ENCODE measurements at places on chromosomes 7 and 10. TPM values are rescaled to one million over a fixed set of nuclear protein-coding genes. Genes with fewer than 3 reads are reported as not detected.

Gene ODAD2
- total RNA-seq: 0.26 TPM

Gene OPALIN
- total RNA-seq: not detected

Gene FFAR4
- total RNA-seq: not detected

Gene SPDYE9
- total RNA-seq: not detected

Gene CACNB2
- 0.20 TPM for total RNA-seq

Gene PIK3CG
- total RNA-seq: 0.03 TPM

Gene SHTN1
- 0.85 TPM for total RNA-seq

Gene IQUB
- 0.85 TPM for total RNA-seq

Gene MARVELD1
- 47.6 TPM for total RNA-seq

Gene EBF3
- 1.6 TPM for total RNA-seq

Gene POLR3A
- 18.2 TPM for total RNA-seq

Gene LRRN3
- total RNA-seq: 7.4 TPM

Gene GPC2
- 1.0 TPM for total RNA-seq

Gene KIAA1217
- total RNA-seq: 2.7 TPM

Gene SDK1
- 0.78 TPM for total RNA-seq

Gene CALML5
- not detected for total RNA-seq

Gene MINDY4
- total RNA-seq: 5.7 TPM

Gene ZP3
- 3.0 TPM for total RNA-seq

Gene SBDS
- total RNA-seq: 89.3 TPM

Gene IKZF1
- not detected for total RNA-seq

Gene SPDYE8
- not detected for total RNA-seq

Gene ATG9B
- total RNA-seq: 1.2 TPM

Gene MORN4
- 6.9 TPM for total RNA-seq

Gene VPS37D
- total RNA-seq: 5.7 TPM

Gene APBB1IP
- 0.26 TPM for total RNA-seq

Gene TOMM7
- 212 TPM for total RNA-seq

Gene CTAGE8
- not detected for total RNA-seq

Gene FAM25C
- total RNA-seq: not detected

Gene DNAJC12
- total RNA-seq: 4.8 TPM

Gene HABP2
- total RNA-seq: not detected

Gene HOGA1
- 1.4 TPM for total RNA-seq

Gene H2BK1
- total RNA-seq: not detected

Gene CALML3
- total RNA-seq: not detected

Gene FANK1
- total RNA-seq: 12.4 TPM

Gene SFTPD
- 0.13 TPM for total RNA-seq

Gene HYAL4
- not detected for total RNA-seq

Gene GSDME
- 39.7 TPM for total RNA-seq

Gene MYL10
- total RNA-seq: not detected

Gene PAPOLB
- 0.07 TPM for total RNA-seq

Gene RTKN2
- total RNA-seq: 3.3 TPM

Gene RAB19
- total RNA-seq: not detected

Gene LRIT1
- not detected for total RNA-seq

Gene FKBP9
- total RNA-seq: 312 TPM

Gene UPK3BL2
- 3.5 TPM for total RNA-seq

Gene ATOH7
- total RNA-seq: not detected

Gene POP7
- 29.9 TPM for total RNA-seq

Gene GDF2
- not detected for total RNA-seq

Gene MBLAC1
- 2.3 TPM for total RNA-seq

Gene SLC16A9
- total RNA-seq: 2.5 TPM

Gene FAM107B
- total RNA-seq: 43.5 TPM

Gene RPP30
- 30.6 TPM for total RNA-seq

Gene MPP7
- total RNA-seq: 0.92 TPM

Gene VAX1
- total RNA-seq: not detected

Gene EVX1
- total RNA-seq: not detected

Gene SLC18A3
- total RNA-seq: not detected

Gene HTR7
- 21.2 TPM for total RNA-seq

Gene PLCE1
- 2.5 TPM for total RNA-seq

Gene ADCY1
- 0.26 TPM for total RNA-seq

Gene AKR1C1
- 79.3 TPM for total RNA-seq

Gene ZC3HAV1L
- total RNA-seq: 23.7 TPM
